ENCODE measurements at places on chromosomes 5 and 9.

DNA sequence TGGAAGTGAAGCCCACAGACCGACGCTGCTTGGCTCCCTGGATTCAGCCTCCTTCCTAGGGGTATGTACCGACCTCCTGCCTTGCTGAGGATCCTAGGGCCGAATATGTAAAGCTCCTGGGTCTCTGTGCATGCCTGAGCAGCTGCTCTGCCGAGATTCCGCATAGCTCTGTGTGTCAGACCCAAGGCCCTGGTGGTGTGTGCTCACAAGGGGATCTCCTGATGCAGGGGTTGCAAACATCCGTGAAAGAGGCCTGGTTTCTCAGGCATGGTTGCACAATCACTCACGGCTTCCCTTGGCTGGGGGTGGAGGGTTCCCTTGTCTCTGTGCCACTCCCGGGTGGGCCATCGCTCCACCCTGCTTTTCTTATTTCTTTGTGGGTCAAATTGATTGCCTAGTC, 19.9 kb upstream of the SVEP1 start:
- no peak for DNase-seq

DNA sequence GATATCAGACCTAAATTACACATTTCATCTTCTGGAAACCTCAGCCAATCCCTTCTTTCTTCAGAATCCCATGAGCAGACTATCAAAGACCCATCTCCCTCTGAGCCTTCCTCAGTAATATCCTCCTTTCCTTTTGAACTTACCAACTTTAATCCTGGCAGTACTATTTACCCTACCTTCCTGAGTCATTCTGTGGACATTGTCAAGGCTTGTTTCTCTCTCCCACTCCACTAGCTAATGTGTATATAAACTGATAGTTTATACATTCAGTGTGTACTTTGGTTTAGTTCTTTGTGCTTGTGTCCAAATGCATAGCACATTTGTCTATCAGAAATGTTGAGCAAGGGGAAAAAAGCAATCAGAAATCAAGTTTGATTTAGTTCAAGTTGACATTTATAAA, 568.3 kb downstream of the CSNK1G3 start:
- DNase-seq, result no peak

GRCh38 chr5:2739360-2740050, 12.0 kb downstream of the IRX2 start:
- no peak for DNase-seq

- no peak for DNase-seq
These were observed 216.8 kb downstream of the PBX3 start for GRCh38 chr9:125963932-125964331.

GRCh38 chr5:66507106-66507505, 89.1 kb upstream of the MAST4 start:
- no peak for DNase-seq

GRCh38 chr9:38445154-38446043, 21.1 kb upstream of the IGFBPL1 start:
- DNase-seq, result no peak

GRCh38 chr5:157479166-157479565, 19.2 kb downstream of the NIPAL4 start:
- DNase-seq, result no peak

DNA sequence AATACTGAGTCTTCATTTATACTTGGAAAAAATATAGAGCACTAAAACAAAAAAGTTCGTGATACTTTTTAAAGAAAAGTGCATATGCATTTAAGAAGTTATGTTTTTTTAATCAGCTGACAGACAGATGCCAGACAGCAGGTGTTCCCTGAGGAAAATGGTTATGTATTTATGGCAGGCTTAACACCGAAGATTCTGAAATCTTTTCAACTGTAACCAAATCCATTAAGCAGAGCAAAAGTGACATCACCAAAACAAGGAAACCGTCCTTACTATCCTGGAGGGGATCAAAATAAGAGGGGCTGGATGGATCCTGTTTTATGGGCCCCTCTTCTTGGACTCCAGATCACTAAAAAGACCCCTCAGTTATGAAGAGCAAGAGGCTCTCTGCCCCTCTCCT, 404.9 kb upstream of the ADAMTS16 start:
- DNase-seq, result no peak
